ENCODE measurements at places on chromosomes 5 and 9.

GRCh38 chr9:129716091-129716490 lies 36.8 kb downstream of the PTGES start:
- no peak for DNase-seq

DNA sequence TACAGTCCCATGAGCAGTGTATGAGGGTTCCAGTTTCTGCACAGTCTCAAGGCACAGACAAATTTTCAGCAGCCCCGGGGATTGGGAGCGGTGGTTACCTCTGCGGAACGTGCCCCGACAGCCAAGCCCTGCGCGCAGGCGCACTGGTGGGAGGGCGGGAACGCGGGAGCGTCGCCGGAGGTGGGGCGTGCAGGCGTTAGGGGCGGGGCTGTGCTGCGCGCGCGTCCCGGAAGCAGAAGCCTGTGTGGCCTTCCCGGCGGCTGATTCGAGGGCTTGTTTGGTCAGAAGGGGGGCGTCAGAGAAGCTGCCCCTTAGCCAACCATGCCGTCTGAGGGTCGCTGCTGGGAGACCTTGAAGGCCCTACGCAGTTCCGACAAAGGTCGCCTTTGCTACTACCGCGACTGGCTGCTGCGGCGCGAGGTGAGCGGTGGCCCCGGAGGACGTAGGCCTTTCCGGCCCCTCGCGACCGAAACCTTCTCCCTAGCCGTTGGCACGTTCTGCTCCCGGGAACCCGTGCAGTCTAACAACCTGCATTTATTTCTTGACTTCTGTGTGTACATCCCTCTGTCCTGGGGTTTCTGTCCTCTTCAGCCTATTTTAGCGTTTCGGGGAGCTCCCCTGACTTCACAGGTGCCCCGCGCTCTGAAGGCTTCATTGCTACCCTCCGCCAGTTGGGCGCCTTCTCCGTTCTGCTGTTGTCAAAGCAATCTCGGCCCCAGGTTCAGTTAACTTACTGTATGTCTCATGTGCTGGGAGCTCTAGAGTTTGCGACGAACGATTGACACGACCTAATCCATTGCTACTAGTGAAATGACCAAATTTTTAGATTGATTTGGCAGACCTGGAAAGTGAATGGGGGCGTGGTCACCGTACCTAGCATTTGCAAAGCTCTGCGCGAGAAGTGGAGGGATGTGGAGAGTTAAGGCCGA lies at the start of gene GLE1:
Gene GLE1, plus strand, starts transcription at position 235 of the 929 bp plus-strand sequence. Its CDS starts 87 bp downstream, at position 322.
- DNase-seq = peak; percentile 88

DNA sequence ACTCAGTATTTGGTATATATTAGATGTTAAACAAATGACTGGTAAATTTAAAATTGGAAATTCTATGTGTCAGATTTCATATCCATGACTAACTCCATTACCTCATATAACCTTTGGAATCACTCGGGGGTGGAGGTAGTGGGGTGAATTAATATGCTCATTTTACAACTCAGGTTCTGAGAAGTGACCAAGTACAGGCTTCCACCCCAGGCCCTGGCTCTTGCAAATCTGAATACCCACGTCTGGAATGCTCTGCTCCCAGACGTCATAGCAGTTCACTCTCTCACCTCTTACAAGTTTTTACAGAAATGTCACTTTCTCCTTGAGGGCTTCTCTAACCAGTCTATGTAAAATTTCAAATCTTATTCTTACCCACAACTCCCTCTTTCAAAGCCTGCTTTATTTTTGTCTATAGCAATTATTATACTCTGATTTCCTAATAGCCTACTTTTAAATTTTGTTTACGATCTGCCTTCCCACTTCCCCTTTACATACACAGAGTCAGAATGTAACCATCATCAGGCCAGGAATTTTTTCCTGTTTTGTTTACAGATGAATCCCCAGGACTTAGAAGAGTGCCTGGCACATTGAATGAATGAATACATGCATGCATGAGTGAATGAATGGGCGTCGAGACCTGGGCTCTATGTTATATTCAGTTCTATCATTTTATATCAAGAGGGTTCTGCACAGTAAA lies 134.1 kb upstream of the IFNE start:
- no peak for DNase-seq

DNA sequence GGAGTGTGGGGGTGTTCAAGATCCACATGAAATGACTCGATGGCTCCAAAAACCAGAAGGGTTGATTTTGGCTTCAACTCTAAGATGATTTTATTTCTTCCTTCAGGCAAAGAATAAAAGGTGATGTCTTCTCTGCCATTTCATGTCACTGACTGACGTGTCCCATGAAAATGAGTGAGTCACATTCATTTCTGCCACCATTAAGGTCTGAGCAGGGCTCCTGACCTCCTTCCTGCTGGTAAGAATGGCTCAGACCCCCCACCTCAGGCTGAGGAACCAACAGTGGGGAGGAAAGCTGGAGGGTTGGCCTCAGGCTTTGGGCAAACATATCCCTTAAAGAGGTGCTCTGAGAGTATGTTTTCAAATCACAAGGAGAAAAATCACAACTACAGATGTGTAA lies 53.9 kb upstream of the ZNF354A start:
- no peak for DNase-seq

DNA sequence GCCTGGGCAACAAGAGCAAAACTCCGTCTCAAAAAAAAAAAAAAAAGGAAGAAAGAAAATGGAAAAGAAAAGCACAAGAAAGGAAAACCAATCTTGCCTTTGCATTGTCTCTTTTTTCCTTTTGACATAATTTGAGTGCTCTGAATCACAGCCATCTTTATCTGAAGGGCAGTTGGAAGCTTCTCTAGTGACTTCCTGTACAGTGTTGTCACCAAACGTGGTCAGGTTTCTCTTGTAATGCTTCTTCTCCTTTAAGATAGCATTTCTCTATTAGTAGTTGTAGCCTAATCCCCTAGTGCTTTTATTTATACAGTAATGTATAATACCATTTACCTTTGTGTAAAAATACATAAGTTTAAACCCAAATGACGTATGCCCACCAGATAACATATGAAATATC lies 18.1 kb downstream of the PRKACG start:
- no peak for DNase-seq

DNA sequence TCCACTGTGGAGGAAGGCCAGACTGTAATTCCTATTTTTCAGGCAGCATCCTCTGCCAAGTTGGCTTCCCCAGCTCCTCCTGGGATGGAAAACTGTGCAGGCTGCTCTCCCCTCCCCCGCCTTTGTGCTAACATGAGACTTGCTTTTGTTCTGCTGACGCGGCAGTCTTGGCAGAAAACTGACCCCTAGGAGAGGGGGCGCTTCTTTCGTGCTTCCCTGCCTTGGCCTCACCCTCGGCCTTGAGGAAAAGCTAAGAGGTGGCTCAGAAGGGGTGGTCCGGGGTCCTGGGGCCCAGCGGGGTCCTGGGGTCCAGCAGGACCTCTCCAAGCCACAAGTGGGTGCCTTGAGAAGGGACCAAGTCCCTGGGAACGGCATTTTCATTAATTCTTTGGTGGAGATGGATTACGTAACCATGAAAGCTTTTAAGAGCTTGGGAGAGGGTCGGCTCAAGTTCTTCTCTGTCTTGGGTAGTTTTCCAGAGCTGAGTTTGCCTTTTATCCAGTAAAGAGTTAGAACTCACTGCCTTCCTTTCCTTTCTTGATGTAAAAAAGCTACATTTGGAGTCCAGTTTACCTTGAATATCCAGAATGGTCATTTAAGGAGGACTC lies 51.0 kb downstream of the SH3PXD2B start:
- DNase-seq = no peak

GRCh38 chr5:168329302-168329701 lies 37.9 kb downstream of the WWC1 start:
- no peak for DNase-seq

- no peak for DNase-seq
Observed at GRCh38 chr9:128065907-128066712, 1.0 kb downstream of the NAIF1 start.

- DNase-seq = no peak
Observed at GRCh38 chr5:54251981-54252380, 58.4 kb downstream of the ARL15 start.

GRCh38 chr9:112173489-112174221 lies 1.4 kb downstream of the SUSD1 start:
- DNase-seq = no peak

GRCh38 chr9:127169575-127169883 lies 47.1 kb upstream of the ANGPTL2 start:
- no peak for DNase-seq

- no peak for DNase-seq
Observed at GRCh38 chr5:151612689-151613427, 21.7 kb upstream of the FAT2 start.

GRCh38 chr5:118818604-118819003 lies 169.7 kb downstream of the DTWD2 start:
- no peak for DNase-seq

All from spinal cord (tissue), 10 donors.